ENCODE measurements at places on chromosomes 1 and 21. TPM values are rescaled to one million over a fixed set of nuclear protein-coding genes. Genes with fewer than 3 reads are reported as not detected.

SEMA4A gene
- total RNA-seq, result 9.7 TPM

GJA4 gene
- 0.17 TPM for total RNA-seq

RAB3B gene
- total RNA-seq, result 17.9 TPM

IGSF5 gene
- not detected for total RNA-seq

ADAMTS5 gene
- total RNA-seq, result not detected

All from foreskin keratinocyte (primary cell).